SJSA1 (cell line): ENCODE measurements at places on chromosomes 5 and 9. TPM values are rescaled to one million over a fixed set of nuclear protein-coding genes. Genes with fewer than 3 reads are reported as not detected.

DNA sequence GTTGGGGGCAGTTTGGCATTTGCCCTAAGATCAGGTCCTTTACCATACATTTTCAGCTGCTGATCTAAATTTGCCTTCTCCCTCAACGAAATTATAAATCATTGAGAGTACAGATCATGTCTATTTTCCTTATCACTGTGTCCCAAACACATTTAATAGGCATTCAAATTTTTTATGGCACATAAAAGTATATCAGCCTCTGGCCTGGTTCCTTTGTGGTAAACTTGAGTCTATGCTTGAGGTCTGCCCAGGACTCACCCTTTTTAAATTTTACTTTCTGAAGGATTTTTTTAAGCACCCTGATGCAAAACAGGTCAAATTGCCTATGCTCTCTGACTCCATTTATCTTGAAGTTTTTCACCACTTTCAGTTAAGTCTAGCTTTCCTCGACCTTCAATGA lies 163.6 kb upstream of the GRIN3A start:
- no peak overlapping the region for H3K27ac ChIP-seq
- no peaks in the 10 kb centered on the region for H3K4me1 ChIP-seq
- H3K4me3 ChIP-seq: no peak overlapping the region
- no peaks in the 10 kb centered on the region for H3K36me3 ChIP-seq

The PCDHGB5 gene
- 1.1 and 3.6 TPM in 2 replicates for total RNA-seq

- no peak overlapping the region for H3K27ac ChIP-seq
- H3K36me3 ChIP-seq: no peaks in the 10 kb centered on the region
- DNase-seq: no peak
- H3K4me3 ChIP-seq: no peak overlapping the region
- H3K4me1 ChIP-seq: no peaks in the 10 kb centered on the region
- no peaks in the 10 kb centered on the region for H3K27me3 ChIP-seq
Measured at GRCh38 chr9:75850459-75851200, 39.8 kb upstream of the PCSK5 start.

The AHRR gene
- 17.8 and 22.6 TPM in 2 replicates for total RNA-seq

DNA sequence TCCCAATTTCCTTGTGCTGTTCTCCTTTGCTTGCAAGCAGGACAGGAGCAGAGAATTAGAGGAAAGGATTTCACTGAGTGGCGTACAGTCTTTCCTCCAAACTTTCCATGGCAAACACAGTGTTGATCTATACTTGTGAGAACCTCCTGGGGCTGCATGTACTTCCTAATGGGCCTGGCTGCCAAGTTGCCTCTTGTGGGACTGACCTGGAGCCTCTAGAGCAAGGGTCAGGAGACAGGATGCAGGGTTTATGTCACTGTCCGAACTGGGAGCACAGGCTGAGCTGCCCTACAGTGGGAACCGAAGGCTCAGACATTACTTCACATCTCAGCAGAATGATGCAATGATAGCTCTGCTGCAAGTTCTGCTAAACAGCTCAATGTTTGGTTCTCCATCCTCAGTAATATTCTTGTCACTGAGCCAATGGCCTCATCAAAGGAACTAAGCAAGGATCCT lies 102.3 kb downstream of the ENC1 start:
- H3K4me3 ChIP-seq: no peak overlapping the region
- H3K27me3 ChIP-seq: no peaks in the 10 kb centered on the region
- DNase-seq: no peak
- H3K36me3 ChIP-seq: 0 out of 2 replicates have a peak, but pooled peaks cover 2% of the 10 kb centered on the region
- no peak overlapping the region for H3K27ac ChIP-seq

The KIF3A gene
- 11.4 and 12.1 TPM in 2 replicates for total RNA-seq

GRCh38 chr5:133421394-133421793 lies 190.9 kb downstream of the FSTL4 start:
- no peaks in the 10 kb centered on the region for H3K36me3 ChIP-seq
- H3K27me3 ChIP-seq: peaks cover 30% of the 10 kb centered on the region
- no peak overlapping the region for H3K4me3 ChIP-seq
- no peak overlapping the region for H3K27ac ChIP-seq
- peaks cover 6% of the 10 kb centered on the region; the same call in 1 of the 2 replicates for H3K4me1 ChIP-seq

- H3K36me3 ChIP-seq: no peaks in the 10 kb centered on the region
- no peak overlapping the region for H3K27ac ChIP-seq
- no peaks in the 10 kb centered on the region for H3K4me1 ChIP-seq
- no peak overlapping the region for H3K4me3 ChIP-seq
- DNase-seq: no peak
- no peaks in the 10 kb centered on the region for H3K27me3 ChIP-seq
Measured at GRCh38 chr9:9326749-9327148, 1286.1 kb downstream of the PTPRD start.

The CDO1 gene
- 6.8 TPM in 2 replicates for total RNA-seq

DNA sequence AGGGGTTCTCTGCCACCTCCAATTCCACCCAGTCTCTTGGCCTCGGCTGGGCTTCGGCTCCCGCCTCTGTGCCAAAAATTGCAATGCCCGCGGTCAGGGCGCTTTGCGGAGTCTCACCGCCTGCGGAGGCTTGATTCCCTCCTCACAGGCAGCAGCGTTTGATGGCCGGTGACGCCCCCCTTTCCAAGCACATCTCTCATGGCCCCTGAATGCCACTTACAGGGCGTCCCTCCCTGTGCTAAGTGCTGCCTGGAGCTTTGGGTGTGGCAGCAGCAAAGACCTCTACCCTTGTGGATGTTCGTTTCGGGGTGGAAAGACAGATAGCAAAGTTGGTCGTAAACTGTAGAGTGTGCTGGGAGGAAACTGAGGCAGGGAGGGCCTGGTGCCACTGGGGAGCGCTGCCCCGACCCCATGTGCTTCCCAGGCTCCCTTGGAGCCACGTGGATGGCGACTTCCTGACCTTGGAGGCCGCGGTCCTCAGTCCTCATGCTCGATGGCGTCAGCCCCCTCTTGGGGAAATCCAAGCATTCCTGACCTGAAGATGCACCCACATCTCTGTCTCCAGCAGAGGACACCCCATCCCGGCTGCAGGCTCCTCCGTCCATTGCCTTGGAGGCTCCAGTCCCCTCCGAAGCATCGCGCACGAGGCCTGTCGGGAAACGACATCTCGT lies 249.2 kb upstream of the IRX4 start:
- no peaks in the 10 kb centered on the region for H3K27me3 ChIP-seq
- no peak for DNase-seq
- H3K4me1 ChIP-seq: no peaks in the 10 kb centered on the region
- H3K4me3 ChIP-seq: no peak overlapping the region
- no peaks in the 10 kb centered on the region for H3K36me3 ChIP-seq

- peaks cover 22% of the 10 kb centered on the region for H3K4me1 ChIP-seq
- no peak for DNase-seq
- no peak overlapping the region for H3K27ac ChIP-seq
- H3K27me3 ChIP-seq: no peaks in the 10 kb centered on the region
- H3K36me3 ChIP-seq: peaks cover 10% of the 10 kb centered on the region
Measured at GRCh38 chr5:75509956-75510355, 1.5 kb downstream of the CERT1 start.

DNA sequence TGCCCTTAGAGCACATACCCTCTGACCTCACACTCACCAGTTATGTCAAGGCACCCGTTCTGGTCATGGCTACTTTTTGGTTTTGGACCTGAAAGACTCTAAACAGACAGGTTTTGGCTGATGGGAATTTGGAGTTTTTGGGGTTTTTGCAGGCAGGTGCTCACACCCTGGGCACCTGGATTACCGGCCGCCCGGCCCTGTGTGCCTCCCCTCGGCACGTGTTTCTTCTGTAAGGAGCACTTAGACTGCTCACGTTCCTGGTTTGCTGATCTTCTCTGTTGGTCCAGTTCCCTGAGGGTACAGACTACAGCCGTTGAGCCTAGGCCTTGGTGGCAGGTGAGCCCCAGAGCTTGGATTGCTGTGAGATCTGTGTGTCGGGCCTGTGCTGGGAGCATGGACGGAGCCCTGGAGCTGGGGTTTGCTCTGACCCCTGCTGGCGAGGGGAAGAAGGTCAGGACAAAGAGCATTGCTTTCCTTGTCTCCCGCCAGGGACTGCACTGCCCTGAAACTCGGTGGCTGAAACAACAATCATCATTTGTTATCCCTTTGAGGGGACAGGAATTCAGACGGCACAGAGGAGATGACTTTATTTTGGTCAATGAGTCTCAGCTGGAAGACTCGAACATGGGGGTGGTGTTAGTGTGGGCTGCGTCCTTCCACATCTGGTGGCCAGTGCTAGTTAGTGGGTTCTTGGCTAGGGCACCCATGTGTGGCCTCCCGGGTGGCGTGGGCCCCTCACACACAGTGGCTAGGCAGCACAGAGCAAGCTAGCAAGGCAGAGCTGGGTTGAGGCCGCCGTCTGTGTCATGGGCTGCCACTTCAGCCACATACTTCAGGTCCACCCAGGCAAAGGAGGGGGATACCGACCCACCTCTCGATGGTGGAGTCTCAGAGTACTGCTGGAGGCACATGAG lies 76.4 kb downstream of the EHMT1 start:
- H3K27ac ChIP-seq: no peak overlapping the region
- H3K27me3 ChIP-seq: no peaks in the 10 kb centered on the region
- no peaks in the 10 kb centered on the region for H3K36me3 ChIP-seq
- DNase-seq: no peak
- no peaks in the 10 kb centered on the region for H3K4me1 ChIP-seq

The TSSK1B gene
- total RNA-seq: 0.13 TPM in 1 of 2 replicates, not detected in the other

DNA sequence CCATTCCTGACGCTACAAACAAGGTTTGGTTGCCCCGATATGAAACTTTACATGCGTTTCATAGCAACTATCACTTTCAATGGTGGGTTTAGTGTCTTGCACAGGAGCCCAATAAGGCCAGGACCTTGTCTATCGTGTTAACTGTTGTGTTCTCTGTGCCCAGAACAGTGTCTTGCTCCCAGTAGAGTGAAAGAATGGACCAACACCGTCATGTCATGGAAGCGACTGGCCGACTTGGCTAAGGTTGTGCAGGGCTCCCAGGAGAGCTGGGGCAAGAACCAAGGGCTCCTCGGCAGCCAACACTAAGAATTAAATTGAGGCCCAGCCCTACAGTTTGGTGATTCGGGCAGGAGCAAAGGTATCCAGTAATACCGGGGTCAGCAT lies 498 bp upstream of the ARHGEF37 start:
- H3K27me3 ChIP-seq: no peaks in the 10 kb centered on the region
- DNase-seq: no peak
- H3K4me3 ChIP-seq: peak overlapping the region; percentile 52
- H3K27ac ChIP-seq: no peak overlapping the region
- H3K36me3 ChIP-seq: no peaks in the 10 kb centered on the region
- H3K4me1 ChIP-seq: peaks cover 15% of the 10 kb centered on the region

GRCh38 chr9:127660886-127661741 lies 45.7 kb upstream of the CFAP157 start:
- peaks cover 38% of the 10 kb centered on the region for H3K36me3 ChIP-seq
- no peak overlapping the region for H3K4me3 ChIP-seq
- no peak for DNase-seq
- H3K27ac ChIP-seq: no peak overlapping the region
- peaks cover 22% of the 10 kb centered on the region for H3K4me1 ChIP-seq

The TAF11L14 gene
- total RNA-seq: not detected in 2 replicates

DNA sequence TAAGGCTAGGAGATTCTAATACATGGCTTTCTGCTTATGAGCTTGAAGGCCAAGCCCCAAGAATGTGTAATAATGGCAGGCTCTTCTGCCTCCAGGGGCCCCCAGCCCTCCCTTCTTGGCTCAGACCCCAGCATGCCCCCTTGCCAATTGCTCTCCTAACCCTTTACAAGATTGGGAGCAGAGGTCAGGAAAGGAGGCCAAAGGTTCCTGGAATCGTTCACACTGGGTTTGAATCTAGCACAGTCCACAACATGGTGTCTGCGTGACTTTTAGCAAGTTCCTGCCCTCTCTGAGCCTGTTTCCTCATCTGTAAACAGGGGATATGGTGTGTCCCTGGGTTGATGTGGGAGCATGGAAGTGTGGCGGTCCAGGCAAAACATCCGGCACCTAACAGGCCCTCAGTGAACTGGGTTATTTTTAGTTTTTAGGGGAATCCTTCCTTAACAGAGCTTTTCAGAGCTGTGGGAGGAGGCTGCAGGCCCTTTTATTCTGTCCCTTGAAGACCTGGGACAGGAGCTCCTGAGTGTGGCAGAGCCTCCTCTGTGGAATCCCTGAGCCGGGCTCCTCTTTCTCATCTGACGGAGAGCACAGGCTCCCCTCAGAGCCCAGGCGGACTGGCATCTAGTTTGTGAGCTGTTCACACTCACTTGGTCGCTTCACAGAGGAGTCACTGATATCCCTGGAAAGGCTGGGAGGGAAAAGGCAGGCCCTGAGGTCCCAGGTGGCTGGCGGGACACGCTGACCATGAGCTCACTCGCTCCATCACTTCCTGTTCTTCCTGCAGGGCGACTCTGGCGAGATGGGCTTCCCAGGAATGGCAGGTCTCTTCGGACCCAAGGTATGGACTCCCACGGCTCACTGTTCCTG lies 23.4 kb upstream of the ORM1 start:
- no peak for DNase-seq
- H3K36me3 ChIP-seq: peaks cover 38% of the 10 kb centered on the region
- no peak overlapping the region for H3K27ac ChIP-seq
- no peak overlapping the region for H3K4me3 ChIP-seq

The TTC23L gene
- not detected in 2 replicates for total RNA-seq

DNA sequence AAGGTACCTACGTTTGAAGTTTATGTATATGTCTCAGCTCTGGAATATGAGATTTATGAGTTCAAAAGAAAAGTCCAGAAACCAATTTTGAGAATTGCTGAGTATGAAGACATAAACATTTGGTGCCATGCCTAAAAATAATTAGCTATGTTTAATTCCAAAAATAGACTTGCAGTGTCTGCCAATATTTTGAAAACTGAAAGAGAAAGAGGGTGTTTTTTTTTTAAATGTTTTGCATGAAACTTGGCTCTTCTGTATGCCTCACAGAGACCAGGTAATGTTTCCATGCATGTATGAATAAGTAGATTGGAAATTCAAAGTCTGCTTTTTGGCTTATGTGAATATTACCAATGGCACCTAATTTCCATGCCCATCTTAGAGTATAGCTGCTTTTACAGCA lies 634.4 kb upstream of the C9orf72 start:
- peaks cover 1% of the 10 kb centered on the region; the same call in 1 of the 2 replicates for H3K4me1 ChIP-seq
- no peak overlapping the region for H3K27ac ChIP-seq
- no peaks in the 10 kb centered on the region for H3K36me3 ChIP-seq
- H3K27me3 ChIP-seq: no peaks in the 10 kb centered on the region
